ENCODE measurements at places on chromosomes 16 and 17.

- DNase-seq, result no peak
These were observed 175.4 kb downstream of the AATF start for GRCh38 chr17:37123941-37124820.

DNA sequence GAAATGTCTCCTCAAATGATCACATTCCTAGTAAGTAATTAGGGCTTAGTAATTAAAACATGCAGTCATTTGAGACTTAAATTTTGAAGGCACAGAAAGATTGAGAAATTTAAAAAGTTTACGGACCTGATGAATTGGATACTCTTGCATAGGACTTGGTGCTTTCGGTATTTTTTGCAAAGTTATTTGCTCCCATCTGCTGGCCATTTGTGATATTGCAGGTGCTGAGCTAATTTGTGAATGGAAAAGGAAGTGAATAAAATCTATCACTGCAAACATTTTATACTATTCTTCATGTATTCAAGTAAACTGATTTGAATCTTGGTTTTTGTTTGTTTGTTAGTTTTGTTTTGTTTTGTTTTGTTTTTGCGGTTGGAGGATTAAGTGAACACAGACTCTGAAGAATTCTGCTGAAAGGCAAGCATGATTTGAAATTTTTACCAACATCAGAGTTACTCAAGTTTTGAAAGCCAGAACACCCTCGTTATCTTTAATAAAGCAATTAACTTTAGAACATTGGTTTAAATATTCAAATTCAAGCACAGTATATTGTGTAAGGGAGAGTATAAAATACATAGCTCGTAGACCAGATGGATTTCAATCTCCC, 689.5 kb upstream of the RBFOX1 start:
- DNase-seq, result no peak

- no peak for DNase-seq
These were observed 951 bp downstream of the RPL19 start for GRCh38 chr17:39200957-39201510.

GRCh38 chr17:58339755-58340404, 11.3 kb upstream of the TSPOAP1 start:
- no peak for DNase-seq

- no peak for DNase-seq
These were observed 43.7 kb downstream of the NCOR1 start for GRCh38 chr17:16171613-16172012.

- no peak for DNase-seq
These were observed 19.9 kb upstream of the MLKL start for GRCh38 chr16:74720579-74720978.

DNA sequence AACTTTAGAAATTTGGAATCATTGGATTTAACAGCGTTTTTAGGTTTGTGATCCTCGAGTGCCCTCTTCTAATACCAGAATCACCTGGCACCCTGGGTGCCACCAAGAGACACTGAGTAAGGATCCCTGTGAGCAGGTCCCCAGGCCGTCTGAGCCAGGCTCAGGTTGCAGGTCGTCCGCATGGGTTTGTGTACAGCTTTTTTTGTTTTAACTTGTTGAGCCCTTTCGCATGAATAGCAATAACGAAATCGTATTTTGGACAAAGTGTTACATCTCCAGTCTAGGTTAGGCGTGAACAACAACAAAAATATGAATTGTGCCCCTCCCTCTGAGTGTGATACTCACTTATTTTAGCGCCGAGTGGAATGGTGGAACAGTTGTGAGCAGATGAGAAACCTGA, 10.9 kb downstream of the USP10 start:
- DNase-seq, result no peak

- no peak for DNase-seq
These were observed 84.4 kb upstream of the C17orf78 start for GRCh38 chr17:37291351-37291750.

GRCh38 chr16:66908116-66908515, 10.6 kb downstream of the CDH16 start:
- DNase-seq, result no peak

DNA sequence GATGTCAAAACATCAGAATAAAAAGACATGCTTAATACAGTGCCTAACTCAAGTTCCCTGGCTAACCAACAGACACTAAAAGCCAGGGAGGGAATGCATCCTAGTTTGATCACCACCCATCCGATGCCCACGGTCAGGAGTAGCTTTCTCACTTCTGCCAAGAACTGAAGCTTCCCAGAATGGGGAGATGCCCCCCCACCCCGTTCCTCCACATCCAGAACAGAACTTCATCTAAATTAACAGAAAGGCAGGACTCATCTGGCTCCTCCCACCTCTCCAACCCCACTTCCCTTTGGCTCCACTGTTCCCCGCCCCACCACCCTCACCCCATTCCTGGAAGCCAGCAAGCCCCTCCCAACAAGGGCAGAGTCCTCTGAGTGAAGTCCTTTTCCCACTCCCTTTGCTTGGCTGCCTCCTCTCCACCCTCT, 33.7 kb downstream of the GDE1 start:
- DNase-seq, result no peak

GRCh38 chr17:59627274-59627673, 7.6 kb downstream of the CLTC start:
- no peak for DNase-seq

DNA sequence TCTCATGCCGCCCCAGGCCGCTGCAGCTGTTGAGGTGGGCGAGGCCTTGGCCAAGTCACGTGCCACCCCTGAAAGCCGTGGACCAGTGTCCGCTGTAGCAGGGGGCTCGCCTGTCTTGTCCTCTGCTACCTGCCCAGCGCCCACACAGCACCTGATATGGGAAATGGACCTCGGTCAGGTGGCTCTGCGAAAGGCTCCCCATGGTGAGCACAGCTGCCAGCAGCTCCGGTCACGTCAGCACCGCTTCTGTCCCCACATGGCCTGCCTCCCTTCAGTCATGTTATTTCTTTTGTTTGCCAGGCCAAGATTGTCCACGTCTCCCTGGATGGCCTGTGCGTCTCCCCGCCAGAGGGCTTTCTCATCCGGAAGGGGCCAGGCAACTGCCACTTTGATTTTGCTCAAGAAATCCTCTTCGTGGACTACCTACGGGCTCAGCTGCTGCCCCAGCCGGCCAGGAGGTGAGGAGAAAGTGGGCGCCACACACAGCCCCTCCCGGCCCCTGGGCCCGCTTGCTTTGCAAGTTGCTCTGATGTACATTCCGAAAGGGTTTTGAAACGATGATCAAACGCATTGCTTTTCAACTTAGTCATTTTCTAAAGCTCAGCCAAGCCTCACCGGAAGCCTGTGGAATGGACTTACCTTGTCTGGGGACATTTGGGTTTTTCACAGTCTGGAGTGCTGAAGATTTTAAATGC, 219.8 kb downstream of the KATNIP start:
- no peak for DNase-seq

DNA sequence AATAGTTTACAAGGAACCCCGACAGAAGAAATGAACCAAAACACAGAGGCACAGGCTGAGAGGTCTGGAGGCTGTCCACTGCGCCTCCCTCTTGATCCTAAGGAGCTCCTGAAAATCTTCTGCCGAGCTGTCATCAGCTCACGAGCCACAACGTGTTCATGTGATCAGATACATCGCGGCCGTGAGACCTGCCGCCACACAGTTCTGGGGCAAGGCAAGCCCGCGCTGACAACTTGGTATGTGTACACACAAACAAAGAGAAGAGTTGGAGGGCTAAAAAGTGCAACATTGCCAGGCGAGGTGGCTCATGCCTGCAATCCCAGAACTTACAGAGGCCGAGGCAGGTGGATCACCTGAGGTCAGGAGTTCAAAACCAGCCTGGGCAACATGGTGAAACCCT, 7.6 kb downstream of the EXOC7 start:
- no peak for DNase-seq

GRCh38 chr16:83781-84615, 6.0 kb downstream of the MPG start:
- no peak for DNase-seq

DNA sequence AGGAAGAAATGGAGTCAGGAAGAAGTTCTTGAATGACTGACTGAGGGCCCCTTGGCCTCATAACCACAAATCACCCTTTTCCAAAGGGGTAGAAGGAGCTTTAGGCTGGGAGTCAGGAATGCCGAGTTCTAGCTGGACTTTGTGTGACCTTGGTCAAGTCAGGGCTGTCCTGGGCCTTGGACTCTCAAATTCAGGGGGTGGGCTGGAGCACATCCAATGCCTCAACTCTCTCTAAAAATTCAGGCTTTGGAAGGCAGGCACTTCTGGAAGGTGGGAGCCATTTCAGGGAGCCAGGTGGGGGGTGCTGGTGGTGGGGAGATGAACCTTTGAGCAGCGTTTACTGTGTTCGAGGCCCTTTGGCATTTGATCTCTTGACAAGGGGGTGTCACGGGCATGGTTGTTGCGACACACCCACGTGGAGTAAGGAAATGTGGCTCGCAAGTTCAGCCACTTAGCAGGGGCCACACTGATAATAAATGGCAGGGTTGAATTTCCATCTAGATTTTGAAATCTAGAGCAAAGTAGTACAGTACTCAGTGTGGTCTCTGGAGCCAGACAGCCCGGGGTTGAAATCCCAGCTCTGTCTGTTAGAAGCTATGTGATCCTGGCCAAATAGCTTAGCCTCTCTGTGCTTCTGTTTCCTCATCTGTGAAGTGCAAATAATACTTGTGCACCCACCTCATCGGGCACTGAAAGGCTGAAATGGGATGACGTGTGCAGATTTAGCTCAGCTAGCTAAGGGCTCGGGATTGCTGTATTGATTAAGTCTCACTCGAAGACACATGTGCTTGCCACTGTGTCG, 47.1 kb upstream of the CIBAR2 start:
- no peak for DNase-seq

- no peak for DNase-seq
These were observed 37.5 kb downstream of the SRCIN1 start for GRCh38 chr17:38568274-38568673.

GRCh38 chr17:38750312-38751121, 2.0 kb upstream of the PSMB3 start:
- DNase-seq, result no peak

- DNase-seq, result no peak
These were observed 53.1 kb downstream of the PLD6 start for GRCh38 chr17:17153071-17153470.

- no peak for DNase-seq
These were observed 422.1 kb upstream of the CDH5 start for GRCh38 chr16:65944361-65944760.

DNA sequence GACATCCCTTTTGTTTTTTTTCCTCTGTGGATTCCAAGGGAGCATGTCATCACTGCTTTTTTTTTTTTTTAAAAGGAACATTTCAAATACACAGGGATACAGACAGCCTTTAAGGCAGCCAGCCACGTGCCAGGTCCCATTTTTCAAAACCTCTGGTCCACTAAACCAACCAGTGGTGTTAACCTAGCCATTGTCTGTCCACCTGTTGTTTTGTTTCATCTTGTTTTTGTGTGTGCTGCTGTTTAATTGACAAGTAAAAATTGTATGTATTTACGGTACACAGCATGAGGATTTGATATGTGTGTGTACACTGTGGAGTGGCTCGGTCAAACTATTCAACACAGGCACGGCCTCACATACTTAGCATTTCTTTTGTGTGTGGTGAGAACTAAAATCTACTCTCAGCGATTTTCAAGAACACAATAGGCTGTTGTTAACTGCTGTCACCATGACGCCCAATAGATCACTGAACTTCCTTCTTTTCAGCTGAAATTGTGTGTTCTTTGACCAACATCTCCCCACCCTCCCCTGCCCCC, 19.2 kb downstream of the TMEM114 start:
- no peak for DNase-seq
